HTR-8/SVneo (cell line): ENCODE measurements at places on chromosomes 5 and 9.

DNA sequence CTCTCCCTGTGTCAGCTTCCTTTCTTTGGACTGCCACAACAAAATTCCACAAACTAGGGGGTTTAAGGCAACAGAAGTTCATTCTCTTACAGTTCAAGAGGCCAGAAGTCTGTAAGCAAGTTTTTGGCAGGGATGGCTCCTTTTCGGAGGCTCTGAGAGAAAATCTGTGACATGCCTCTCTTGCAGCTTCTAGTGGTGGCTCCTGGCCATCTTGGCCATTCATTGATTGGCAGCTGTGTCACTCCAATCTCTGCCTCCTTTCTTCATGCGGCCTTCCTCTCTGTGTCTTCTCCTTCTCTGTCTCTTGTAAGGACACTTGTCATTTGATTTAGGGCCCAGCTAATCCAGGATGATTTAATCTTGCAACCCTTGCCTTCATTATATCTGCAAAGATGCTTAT, 2.0 kb upstream of the NEUROG1 start:
- no peak for DNase-seq

DNA sequence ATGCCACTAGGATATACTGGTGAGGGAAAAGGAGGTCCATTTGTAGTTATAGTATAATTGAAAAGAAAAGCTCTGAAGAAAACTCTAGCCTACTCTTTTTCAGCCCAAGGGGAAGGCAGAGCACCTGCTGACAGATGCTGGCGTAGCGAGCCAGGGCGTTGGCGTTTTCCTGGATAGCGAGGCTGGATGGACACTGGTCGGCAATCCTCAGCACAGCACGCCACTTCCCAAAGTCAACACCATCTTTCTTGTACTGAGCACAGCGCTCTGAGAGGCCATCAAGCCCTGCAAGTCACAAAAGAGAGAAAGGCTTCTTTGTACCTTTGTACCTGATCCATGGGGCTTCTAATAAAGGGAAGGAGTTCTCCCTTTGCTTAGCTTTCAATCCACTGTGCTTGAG, 8.2 kb downstream of the ALDOB start:
- no peak for DNase-seq

DNA sequence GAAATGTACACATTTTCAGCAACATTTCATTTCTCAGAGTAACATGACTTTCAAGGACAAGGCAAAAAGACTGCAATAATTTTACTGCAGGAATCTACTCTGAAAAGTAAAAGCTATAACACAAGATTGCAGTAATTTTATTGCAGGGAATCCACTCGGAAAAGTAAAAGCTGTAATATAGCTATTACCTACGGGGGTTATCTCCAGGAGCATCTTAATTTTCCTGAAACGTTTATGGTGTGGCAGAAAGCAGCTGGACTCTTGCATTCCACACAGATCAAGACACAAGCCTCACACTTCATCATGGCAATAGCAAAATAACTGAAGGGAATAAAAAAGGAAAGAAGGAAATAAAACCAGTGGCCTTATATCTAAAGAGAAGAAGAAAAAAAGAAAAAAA, 171.2 kb downstream of the TSSK1B start:
- DNase-seq, result no peak

DNA sequence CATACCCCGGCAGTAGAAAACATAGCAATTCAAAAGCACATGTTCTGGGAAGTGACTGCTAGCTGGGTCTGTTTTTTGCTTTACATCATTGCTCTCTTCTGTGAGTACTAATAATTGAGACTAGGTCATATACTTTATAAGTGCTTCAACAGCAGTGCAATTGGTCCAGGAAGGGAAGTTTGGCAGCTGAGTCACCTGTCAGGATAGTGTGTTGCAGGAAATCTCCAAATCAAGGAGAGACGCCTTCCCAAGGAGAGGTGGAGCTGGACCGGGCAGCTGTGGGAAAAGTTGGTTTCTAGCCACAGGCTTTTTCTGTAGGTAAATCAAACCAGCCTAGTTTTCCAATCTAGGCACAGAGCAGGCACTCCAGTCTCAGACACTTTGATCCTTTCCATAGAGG, 330.1 kb downstream of the ENC1 start:
- DNase-seq, result no peak

GRCh38 chr9:126393876-126394275, 67.2 kb downstream of the MVB12B start:
- no peak for DNase-seq

DNA sequence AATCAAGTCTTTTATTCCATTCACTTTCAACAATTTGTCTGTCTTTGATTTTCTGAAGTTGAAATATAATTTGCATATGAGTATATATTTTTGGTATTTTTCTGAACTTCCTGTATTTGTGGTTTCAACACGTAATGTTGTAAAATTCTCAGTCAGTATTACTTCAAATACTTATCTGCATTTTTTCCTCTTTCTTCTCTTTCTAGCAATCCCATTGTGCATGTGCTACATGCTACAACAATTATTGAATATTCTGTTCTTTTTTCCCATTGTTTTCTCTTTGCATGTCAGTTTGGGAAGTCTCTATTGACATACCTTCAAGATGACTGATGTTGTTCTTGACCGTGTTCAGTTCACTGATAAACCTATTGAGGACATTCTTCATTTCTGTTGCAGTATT, 5.6 kb upstream of the ANKRD18A start:
- DNase-seq, result no peak

DNA sequence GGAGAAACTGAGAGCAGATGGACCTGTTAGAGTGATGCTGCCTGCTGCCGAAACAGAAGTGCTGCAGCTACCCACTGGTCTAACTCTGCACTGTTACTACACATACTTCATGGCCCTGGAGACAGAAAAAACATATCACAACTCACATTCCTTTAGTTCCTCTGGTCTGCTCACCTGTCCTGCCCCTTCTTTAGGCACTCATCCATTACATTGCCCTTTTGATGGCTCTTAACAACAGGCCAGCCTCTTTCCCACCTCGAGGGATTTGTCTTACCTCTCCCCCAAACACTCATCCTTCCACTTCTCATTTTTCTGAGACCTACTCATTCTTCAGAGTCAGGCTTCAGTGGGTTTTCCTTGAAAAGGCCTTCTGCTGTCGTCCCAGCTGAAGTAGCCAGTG, 49.2 kb downstream of the KCTD16 start:
- no peak for DNase-seq

GRCh38 chr9:129936222-129936621, 101.0 kb downstream of the USP20 start:
- DNase-seq, result no peak

- DNase-seq, result peak; percentile 57
Observed at GRCh38 chr5:141514330-141515133, 25.7 kb downstream of the PCDHGC5 start.

DNA sequence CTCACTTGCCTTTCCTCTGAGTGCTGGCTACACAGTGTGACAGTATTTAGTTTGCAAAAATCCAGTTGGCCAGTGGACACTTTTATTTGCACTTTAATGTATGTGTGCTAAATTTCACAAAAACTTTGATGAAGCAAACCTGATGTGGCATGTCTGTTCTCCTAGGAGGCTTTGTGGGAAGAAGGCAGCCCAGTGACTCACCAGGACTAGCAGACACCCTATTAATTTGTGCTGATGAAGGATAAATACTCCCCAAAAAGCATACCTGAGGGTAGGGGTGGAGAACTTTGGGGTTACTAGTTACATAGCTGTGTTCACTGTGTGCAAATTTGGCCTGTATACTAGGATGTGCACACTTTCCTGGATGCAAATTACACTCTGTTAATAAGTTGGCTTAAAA, 39.3 kb upstream of the IPPK start:
- no peak for DNase-seq

DNA sequence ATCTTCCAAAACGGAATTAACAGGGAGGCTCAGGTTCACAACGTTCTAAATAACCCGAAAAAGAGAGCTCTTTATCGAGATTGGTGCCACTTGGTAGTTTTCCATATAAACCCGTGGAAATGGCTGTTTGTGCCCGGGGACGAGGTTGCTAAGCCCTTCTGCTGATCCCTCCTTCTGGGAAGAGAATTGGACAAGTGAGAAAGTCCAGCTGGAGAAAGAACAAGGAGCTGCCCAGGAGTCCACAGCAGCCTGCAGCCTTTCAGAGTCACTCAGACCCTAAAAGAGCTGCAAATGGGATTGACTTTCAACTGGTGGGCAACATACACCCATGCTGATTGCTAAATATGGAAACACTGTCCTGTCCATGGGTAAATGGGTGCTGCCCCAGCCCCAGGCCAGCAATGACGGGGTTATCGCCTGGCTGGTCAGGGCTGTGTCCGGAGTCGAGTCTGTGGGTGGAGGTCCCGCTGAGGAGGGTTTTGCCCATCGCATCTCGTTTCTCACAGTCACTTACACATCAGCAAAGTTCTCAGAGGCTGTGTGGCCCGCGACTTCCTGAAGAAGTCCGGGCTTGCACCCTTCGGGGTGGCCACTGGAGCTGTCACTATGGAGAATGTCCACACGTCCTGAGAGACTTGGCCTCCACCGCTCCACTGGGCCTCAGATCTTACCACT, 40.7 kb upstream of the HSD17B3 start:
- DNase-seq, result no peak

GRCh38 chr5:164203581-164204225, 698.3 kb downstream of the MAT2B start:
- no peak for DNase-seq

DNA sequence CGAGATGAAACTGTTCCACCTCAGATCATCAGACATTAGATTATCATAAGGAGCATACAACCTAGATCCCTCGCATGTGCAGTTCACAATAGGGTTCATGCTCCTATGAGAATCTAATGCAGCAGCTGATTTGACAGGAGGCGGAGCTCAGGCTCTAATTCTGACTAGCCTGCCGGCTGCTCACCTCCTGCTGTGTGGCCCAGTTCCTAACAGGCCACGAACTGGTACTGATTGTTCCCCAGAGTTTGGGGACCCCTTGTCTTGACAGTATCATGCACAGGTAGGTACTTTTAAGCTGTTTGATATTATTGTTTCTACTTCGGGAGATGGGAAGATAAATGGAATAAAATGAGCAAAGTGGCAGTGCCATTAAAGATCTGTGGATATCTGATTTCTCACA, 66.9 kb downstream of the ZCCHC7 start:
- DNase-seq, result no peak

GRCh38 chr5:76990899-76991459, 38.1 kb downstream of the CRHBP start:
- no peak for DNase-seq

GRCh38 chr5:154285661-154286408, 95.3 kb downstream of the GALNT10 start:
- DNase-seq, result no peak
